ENCODE measurements at places on chromosomes 5 and 9. TPM values are rescaled to one million over a fixed set of nuclear protein-coding genes. Genes with fewer than 3 reads are reported as not detected.

The UNC13B gene
- 0.20 TPM for polyA plus RNA-seq

The APBA1 gene
- polyA plus RNA-seq, result not detected

The ST8SIA4 gene
- 34.2 TPM for polyA plus RNA-seq

The ADRA1B gene
- polyA plus RNA-seq, result not detected

The GAPT gene
- polyA plus RNA-seq, result 0.15 TPM

The CATSPER3 gene
- polyA plus RNA-seq, result 0.43 TPM

The LHX6 gene
- not detected for polyA plus RNA-seq

The SPACA9 gene
- 0.74 TPM for polyA plus RNA-seq

The TBC1D13 gene
- 13.3 TPM for polyA plus RNA-seq

The CTSL gene
- 10.6 TPM for polyA plus RNA-seq

The AQP3 gene
- polyA plus RNA-seq, result 372 TPM

The TIMD4 gene
- polyA plus RNA-seq, result 4.6 TPM

The PCA3 gene
- polyA plus RNA-seq, result not detected

The ABCA1 gene
- polyA plus RNA-seq, result 0.28 TPM

The DMRTA1 gene
- not detected for polyA plus RNA-seq

The CAMK4 gene
- 86.0 TPM for polyA plus RNA-seq

The C9 gene
- polyA plus RNA-seq, result not detected

The COL23A1 gene
- polyA plus RNA-seq, result not detected

The PCDHB5 gene
- not detected for polyA plus RNA-seq

The GCNT4 gene
- 12.8 TPM for polyA plus RNA-seq

The MCTP1 gene
- polyA plus RNA-seq, result 0.76 TPM

The SPATA6L gene
- 0.21 TPM for polyA plus RNA-seq

The NR5A1 gene
- not detected for polyA plus RNA-seq

The OBP2B gene
- polyA plus RNA-seq, result not detected

The SLCO6A1 gene
- not detected for polyA plus RNA-seq

The VLDLR gene
- polyA plus RNA-seq, result not detected

The MLANA gene
- not detected for polyA plus RNA-seq

The PCDHB7 gene
- polyA plus RNA-seq, result not detected

The BHMT2 gene
- not detected for polyA plus RNA-seq

The PRRT1B gene
- not detected for polyA plus RNA-seq

The SMIM3 gene
- 12.2 TPM for polyA plus RNA-seq

The ABO gene
- not detected for polyA plus RNA-seq

The KIF24 gene
- polyA plus RNA-seq, result not detected

The BRINP1 gene
- polyA plus RNA-seq, result not detected
